ENCODE measurements at places on chromosomes 7 and 10.

GRCh38 chr10:96345222-96345621, 13.6 kb downstream of the OPALIN start:
- DNase-seq: no peak

DNA sequence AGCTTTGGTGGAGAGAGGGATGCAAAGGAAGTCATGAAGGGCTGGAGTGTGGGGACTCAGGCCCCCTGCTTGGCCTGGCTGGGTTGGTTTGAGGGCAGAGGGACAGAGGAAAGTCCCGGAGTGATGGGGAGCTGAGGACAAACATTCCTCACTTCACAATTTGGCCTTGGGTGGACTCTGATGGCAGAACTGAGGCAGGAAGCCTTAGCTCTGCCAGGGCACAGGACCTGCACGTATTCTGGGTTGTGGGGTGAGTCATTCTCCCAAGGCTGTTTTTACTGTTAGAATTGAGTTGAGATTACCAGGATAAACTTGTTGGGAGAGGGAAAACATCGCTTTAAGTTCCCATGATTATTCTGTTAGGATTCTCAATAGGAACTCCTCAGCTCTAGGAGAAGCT, 2.6 kb downstream of the GOLGA7B start:
- DNase-seq: no peak

- no peak for DNase-seq
These were observed 16.4 kb upstream of the ELAPOR2 start for GRCh38 chr7:87075671-87076404.

DNA sequence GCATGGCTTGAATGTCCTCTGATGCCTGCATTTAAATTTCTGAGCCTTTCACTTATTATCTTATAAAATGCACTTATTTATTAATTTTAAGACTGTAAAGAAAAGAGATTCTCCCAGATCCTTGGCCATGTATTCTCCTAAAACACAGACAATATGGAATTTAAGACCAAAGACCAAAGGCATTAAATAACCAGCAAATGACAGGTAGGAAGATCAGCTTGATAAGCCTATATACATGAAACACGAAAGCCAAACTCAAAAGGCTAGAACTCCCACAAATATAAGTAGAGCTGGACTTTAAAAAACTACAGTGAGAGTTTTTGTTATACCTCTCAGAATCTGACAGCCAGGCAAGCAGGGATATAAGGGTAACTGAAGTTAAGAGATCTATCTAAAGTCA, 5.1 kb downstream of the ANXA11 start:
- DNase-seq: no peak

DNA sequence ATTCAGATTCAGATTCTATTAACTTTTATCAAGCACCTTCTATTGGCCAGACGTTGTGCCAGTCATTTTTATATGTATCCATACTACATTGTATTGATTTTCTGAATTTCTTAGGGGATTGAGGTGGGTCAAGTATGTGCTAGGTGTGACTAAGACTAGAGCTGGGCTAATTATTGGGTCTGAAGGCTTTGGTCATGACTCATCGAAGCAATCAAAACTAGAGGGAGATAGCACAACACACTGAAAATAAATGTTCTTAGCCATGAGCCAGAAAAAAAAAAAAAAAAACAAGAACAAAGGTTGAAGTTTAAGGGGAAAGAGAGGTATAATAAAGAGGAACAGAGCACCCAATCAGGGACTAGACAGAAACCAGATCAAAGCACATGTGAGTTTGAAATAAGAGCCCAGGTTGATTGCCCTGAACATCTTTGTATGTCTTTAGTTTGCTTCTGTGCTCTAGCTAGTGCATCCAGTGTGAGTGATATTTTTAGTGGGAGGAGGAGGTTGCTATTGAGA, 171.6 kb upstream of the FOXP2 start:
- peak; percentile 29 for DNase-seq

GRCh38 chr7:50653126-50653864, 88.1 kb upstream of the DDC start:
- peak; percentile 95 for DNase-seq

GRCh38 chr10:47261121-47261520, 38.9 kb upstream of the GDF10 start:
- no peak for DNase-seq

- DNase-seq: no peak
These were observed 472.8 kb downstream of the CCSER2 start for GRCh38 chr10:84801156-84801555.

DNA sequence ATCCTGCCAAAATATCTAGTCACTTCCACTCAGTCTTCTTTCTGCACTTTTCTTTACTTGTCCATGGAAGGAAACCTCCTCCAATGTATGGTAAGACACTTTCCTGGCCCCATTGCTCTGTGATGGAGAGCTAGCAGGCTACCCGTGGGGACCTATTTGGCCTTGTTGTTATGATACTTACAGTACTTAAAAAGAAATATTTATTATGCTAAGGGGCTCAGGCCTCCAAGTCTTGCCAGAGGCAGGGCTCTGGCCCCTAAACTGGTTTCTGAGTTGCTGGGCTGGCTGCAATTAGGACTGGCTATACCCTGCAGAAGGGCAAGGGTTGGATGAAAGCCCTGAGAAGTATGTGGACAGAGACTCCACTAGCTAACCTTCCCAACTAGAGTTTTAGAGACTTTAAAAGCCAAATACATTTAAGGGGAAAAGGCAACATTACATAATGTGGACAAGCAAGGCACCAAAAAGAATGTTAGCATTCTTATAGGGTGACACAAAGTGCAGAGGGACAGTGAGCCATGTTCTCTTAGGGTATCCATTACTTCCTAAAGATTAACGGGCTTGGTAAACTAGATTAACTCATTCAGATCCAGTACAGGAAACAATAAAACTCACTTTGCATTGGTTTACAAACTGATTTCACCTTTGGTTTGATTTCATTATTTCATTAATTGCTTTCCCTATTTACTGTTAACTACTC, 84.9 kb upstream of the INHBA start:
- no peak for DNase-seq

DNA sequence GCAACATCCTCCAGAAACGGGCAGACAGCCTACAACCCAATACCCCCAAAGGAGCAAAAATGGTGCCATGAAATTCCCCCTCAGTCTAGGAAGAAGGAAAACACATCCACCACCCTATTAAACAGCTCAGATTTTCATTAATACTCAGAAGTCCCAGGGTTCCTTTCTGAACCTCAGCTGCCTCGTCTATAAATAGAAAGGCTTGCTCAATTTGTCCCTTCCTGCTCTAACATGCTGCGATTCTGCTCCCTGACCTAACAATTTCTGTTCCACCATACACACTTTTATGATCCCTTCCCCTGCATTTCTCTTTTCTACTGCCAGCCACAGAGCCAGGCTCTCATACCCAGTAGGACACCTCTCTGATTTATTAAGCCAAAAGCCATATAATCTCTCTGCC, 68.1 kb downstream of the MTERF1 start:
- DNase-seq: no peak

DNA sequence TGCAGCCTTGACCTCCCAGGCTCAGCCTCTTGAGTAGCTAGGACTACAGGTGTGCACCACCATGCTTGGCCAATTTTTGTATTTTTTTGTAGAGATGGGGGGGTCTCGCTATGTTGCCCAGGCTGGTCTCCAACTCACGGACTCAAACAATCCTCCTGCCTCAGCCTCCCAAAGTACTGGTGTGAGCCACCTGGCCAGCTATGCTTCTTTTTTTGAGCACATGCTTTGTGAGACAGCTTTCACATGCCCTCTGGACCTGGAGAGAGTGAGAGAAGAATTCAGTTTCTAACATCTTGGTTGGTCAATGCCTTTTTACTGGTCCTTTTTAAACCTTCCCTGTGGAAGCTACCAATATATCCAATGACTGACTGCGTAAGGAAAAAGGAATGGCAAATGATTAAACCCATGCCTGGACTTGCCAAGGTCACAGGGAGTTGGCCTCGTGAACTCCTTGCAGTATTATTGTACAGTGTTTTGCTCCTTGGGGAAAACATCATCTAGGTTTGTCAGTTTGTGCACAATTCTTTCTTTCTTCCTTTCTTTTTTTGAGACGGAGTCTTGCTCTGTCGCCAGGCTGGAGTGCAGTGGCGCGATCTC, 6.2 kb upstream of the FOXK1 start:
- no peak for DNase-seq

DNA sequence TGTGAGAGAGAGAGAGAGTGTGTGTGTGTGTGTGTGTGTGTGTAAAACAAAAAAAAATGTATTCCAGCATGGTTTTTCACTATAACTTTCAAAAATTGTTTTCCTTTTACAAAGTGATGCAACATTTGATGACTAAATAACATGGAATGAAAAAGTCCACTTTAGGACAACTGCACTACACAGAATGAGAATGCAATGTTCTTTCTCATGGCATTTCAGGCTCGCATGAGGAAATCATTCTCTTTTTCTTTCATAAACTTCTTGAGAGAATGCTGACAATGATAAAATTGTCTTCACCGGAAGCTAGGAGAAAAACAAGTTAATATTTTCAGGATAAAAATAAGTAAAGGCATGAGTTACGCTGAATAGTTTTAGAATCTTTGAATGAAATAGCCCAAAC, 53.7 kb downstream of the SLC16A12 start:
- DNase-seq: peak; percentile 97

DNA sequence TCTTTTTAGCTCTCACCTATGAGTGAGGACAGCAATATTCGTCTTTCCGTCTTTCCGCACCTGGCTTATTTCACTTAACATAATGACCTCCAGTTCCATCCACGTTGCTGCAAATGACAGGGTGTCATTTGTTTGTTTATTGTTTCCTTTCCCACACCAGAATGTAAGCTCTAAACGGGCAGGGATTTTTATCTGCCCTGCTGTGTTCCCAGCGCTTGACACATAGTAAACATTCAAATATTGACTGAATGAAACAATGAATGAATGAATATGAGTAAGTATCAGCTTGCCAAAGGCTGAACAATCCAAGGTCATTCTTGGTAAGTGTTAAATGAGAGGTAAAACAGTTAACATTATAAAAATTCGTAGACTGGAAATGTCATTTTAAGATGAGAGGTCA, 12.8 kb downstream of the SH3PXD2A start:
- DNase-seq: no peak

- peak; percentile 29 for DNase-seq
These were observed 852.9 kb downstream of the SORCS1 start for GRCh38 chr10:106311590-106311989.

- peak; percentile 32 for DNase-seq
These were observed 27.8 kb downstream of the RNLS start for GRCh38 chr10:88555190-88555908.

GRCh38 chr10:73925539-73925938, 14.6 kb downstream of the PLAU start:
- no peak for DNase-seq

- DNase-seq: no peak
These were observed 49.1 kb downstream of the PRKCQ start for GRCh38 chr10:6530966-6531365.

- DNase-seq: no peak
These were observed 113.4 kb downstream of the VIPR2 start for GRCh38 chr7:159031135-159031701.

DNA sequence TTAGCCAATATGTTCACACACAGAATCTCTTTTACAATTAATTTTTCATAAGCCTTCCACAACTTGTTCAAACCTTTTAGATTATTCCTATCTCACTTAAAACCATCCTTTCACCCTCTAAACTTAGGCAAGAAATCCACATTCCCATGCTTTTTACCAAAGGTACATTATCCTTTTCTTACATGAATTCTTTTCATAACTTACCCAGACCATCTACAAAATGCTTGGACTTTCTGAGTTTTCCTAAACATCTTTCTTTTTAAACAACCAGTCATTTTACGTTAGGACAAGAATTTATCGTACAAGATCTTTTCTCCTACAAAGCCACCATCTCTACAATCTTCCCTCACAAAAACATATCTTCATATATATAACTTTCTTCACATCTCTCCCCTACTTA, 18.8 kb upstream of the GARS1 start:
- no peak for DNase-seq

DNA sequence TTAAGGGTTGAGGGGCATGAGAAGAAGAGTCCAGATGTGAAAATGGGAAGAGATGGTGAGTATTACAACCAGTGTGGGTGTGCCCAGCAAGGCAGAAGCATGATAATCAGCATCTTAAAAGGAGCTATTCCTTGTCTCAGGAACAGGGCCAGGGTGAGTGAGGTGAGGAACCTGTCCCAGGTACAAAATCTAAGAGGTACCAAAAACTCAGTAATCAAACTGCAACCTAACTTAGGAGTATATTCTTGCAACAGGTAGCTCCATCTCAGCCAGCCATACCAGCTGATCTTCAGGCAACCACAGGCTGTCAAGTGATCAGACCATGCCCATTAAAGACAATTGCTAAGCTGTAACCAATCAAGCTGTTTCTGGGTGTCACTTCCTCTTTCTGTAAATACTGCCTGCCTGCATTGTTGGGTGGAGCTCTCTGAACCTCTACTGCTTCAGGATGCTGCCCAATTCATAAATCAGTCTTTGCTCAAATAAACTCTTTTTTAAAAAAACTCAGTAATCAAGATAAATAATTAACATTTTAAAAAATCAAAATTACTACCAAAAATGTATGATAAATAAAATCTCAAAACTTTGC, 7.4 kb downstream of the KEL start:
- no peak for DNase-seq

DNA sequence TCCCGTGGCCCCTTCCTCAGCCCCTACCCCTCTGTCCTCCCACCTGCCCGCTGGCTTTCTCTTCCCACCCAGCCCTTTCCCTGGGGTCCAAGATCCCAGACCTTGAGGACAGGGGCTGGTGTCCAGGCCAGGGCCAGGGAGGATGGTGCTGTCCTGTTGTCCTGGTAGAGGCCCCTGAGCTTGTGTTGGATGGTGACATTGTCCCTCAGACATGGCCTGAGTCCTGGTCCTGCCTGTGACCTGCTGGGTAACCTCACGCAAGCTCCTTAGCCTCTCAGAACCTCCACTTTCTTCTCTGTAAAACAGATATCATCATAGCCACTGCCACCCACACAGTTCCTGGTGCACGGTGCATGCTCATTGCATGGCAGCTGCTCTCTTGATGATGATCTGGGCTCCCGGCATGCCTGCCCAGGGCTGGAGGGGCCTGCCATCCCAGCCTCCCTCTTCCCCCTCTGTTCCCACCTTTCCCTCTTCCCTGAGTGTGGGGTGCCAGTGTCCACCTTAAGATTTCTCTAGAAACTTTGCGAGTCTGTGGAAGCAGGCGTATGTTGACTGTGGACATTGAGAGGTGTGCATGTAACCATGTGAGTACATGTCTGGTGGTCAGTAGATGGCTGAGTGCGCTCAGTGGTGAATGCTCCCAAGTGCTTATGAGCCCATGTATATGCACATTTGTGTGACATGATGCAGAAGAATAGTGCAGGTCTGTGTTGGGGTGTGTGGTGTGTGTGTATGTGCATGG, 60.4 kb downstream of the NEURL1 start:
- DNase-seq: no peak

GRCh38 chr10:71176661-71177060, 35.7 kb upstream of the UNC5B start:
- no peak for DNase-seq

DNA sequence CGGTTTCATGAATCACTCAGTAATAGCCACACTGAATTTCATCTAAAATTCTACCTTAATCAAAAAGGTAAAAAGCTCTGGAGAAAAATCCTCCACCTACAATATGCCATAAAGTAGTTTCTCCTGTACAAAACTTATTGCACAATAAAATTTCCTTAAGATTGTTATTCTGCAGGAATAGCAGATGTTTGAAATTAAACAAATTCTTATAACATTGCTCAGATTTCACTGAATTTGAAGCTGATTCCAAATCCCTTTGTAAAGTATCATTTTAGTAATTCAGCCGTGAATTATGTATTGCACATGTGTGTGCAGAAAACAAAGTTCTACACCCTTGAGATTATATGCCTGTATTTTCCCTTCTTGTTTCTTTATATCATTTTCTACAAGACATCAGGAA, 123.8 kb downstream of the AMPH start:
- DNase-seq: no peak

Measured in iris pigment epithelial cell (primary cell).